ENCODE measurements at places on chromosomes 13 and 19.

- no peak for DNase-seq
Observed at GRCh38 chr13:88937384-88937783, 1266.2 kb downstream of the SLITRK5 start.

DNA sequence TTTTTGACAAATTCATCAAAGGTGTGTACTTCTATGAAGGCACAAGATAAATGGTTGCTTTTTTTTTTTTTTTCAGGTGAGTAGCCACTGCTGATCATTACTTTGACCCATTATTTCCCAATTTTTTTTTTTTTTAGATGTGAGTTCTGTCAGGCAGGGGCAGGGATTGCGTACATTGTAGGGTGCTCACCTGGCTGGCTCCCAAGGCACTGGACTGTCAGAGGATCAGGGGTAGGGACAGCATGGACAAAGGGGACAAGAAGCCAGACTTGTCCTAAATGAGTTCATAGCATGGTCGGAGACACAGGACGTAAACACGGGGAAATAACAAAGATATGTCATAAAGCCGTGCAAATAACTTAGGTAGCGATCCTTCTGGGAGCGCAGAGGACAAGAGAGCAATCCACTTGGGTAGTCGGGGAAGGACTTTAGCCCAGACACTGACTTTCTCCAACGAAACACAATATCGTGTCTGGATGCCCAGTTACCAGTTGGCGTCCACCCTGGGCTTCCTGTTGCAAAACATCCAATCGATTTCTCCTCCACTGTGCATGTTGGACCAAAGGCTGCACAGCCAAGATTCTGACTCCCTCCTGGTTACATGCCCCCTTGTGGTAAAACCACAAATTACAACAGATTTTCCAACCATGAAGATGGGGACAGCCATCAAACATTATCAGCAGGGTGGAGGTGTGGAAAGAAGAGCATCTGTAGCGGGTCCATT is 27.5 kb upstream of the KATNAL1 start:
- DNase-seq: peak; percentile 9

DNA sequence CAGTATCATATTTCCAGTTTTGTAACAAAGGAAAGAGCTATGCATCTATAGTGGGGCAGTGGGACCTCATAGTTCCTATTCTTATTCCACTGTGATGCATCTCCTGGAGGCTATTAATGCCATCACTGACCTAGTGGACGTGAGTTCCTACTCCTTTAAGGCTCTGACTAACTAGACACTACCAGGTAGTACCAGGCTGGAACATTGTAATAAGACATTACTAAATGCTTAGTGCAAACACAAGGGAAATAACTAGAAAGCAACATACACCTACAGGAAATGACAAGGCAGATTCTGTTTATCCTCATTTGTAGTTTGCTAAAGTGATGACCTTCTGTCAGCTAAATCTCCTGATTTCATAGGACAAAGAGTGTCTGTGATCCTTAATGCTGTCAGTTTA is 192.5 kb downstream of the POSTN start:
- DNase-seq: no peak

DNA sequence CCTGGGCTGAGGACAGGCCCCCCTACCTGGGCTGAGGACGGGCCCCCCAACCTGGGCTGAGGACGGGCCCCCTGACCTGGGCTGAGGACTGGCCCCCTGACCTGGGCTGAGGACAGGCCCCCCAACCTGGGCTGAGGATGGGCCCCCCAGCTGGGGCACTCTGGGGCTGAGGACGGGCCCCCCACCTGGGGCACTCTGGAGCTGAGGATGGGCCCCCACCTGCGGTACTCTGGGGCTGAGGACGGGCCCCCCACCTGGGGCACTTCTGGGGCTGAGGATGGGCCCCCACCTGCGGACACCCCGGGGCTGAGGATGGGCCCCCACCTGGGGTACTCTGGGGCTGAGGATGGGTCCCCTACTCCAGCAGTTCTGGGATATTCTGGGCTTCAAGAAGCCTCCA is 65.5 kb downstream of the RASA3 start:
- no peak for DNase-seq

DNA sequence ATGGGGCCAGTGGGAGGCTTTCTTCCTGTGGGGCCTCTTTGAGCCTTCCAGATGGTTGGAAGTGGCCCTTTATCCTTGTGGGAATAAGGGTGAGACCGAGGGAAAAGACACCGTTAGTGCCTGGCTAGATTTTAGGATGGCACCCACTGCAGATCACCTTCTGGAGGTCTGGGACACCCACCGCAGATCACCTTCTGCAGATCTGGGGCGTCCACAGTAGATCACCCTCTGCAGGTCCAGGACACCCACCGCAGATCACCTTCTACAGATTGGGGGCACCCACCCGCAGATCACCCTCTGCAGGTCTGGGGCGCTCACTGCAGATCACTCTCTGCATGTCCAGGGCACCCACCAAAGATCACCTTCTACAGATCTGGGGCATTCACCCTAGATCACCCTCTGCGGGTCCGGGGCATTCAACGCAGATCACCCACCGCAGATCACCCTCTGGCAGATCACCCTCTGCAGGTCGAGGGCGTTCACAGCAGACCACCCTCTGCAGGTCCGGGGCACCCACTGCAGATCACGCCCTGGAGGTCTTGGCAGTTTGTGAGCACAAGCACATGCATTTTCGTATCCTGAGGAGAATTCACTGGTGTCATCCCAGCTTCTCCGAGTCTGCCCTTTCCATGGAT is 153.4 kb upstream of the TSHZ3 start:
- DNase-seq: no peak

DNA sequence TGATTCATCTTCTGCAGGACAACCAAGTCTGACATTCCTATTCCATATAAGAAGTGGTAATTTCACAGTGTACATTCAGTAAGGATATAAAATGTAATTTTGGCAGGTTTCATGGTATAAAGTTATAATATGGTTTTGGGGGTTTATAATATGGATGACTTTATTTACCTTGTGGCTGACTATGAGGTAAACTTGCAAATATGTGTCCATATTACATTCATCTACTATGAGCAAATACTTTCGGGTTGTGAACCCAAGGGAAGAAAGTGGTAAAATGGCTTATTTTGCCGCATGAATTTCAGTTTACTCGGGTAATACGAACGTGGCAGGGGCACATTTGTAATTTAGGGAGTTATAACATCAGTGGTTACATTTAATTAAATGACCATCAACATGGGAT is 86.7 kb upstream of the TNFSF11 start:
- DNase-seq: no peak

DNA sequence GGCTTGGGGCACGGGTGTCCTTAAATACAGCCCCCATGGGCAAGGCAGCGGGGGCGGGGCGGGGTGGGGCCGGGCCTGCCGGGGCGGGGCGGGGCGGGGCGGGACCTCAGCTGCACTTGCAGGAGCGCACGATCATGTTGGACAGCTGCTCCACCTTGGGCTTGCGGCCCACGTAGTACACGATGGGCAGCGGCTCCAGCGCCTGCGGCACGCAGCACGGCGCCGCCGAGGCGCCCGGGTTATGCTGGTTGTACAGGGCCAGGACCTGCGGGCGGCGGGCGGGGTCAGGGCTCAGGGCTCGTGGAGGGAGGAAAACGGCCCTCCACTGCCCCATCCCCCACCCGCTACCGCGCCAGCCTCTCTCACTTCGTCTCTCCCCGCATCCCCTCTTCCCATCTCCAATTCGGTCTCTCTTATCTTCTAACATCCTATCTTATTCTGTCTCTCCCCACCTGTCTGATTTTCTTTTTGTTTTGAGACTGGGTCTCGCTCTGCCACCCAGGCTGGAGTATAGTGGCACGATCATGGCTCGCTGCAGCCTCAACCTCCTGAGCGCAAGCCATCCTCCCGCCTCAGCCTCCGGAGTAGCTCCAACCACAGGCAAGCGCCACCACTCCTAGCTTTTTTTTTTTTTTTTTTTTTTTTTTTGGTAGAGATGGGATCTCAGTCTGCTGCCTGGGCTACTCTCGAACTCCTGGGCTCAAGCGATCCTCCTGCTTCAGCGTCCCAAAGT is 21.1 kb downstream of the CCDC97 start:
- no peak for DNase-seq

DNA sequence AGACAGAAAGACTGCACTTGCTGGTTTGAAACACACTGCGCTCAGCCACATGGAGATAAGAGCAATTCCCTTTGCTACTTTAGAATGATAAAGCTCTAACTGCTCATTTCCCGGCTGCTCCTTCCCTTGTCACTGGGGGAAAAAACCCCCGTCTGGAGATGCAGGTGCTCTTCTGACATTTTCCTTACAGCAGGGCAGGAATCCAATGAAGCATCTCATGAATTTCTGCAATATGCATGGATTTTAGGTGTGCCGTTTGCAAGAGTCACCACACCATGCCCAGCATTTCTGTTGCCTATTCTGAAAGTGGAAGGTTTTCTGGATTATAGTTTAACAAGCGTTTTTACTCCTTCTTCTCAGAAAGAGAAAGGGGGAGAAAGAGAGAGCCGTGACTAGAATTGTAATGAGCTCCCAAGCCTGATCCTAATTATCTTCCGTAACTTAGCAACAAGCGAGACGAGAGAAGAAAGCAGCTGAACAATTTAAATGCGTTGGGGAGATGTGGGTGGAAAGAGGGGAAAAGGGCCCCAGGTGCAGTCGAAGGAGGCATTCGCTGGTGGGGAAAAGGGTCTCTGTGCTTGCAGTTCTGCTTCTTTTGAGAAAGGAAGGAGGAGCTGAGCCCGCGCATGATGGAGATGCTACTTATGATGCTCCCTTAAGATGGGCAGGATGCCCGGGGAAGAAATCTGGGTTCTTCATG is 76.6 kb upstream of the SPATA13 start:
- DNase-seq: peak; percentile 29

Data from NCI-H1105 (cell line).